GM10248 (cell line): ENCODE measurements at places on chromosomes 16 and 17.

DNA sequence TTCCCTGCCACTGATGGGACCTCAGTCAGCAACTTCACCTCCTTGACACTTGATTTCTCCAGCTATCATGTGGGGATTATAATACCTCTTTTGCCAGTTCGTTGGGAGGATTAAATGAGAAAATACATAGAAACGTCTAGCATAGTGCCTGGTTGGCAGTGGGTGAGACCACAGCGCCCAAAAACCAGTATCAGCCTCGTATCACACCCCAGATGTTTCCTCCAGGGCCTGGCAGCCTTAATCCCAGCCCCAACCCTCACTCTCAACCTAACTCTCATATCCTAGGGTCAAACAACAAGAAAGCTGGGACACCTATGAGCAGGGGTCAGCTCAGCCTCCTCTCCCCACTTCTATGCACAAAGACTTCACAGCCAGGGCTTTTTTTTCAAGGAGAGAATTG lies 14.0 kb upstream of the C16orf78 start:
- no peak for DNase-seq

DNA sequence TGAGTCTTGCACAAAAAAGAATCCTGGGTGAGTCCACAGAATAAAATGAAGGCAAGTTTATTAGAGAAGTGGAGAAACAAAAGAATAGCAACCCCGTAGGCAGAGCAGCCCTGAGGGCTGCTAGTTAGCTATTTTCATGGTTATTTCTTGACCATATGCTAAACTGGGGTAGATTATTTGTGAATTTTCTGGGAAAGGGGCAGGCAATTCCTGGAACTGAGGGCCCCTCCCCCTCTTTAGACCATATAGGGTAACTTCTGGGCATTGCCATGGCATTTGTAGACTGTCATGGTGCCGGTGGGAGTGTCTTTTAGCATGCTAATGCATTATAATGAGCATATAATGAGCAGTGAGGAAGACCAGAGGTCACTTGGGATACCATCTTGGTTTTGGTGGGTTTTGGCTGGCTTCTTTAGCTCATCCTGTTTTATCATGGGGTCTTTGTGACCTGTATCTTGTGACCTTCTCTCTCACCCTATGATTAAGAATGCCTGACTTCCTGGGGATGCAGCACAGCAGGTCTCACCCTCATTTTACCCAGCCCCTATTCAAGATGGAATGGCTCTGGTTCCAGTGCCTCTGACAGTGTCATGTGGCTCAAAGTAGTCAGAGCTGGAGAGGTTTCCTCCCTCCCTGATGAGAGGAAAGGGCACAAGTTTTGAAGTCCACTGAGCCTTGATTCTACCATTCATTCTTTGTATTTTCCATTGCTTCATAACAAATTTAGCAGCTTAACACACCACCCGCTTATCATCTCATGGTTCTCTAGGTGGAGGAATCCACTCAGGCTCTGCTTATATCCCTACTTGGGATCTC lies 55.7 kb upstream of the LGALS9 start:
- DNase-seq = no peak

- no peak for DNase-seq
These were observed 21.4 kb upstream of the SPACA3 start for GRCh38 chr17:32970281-32970680.

DNA sequence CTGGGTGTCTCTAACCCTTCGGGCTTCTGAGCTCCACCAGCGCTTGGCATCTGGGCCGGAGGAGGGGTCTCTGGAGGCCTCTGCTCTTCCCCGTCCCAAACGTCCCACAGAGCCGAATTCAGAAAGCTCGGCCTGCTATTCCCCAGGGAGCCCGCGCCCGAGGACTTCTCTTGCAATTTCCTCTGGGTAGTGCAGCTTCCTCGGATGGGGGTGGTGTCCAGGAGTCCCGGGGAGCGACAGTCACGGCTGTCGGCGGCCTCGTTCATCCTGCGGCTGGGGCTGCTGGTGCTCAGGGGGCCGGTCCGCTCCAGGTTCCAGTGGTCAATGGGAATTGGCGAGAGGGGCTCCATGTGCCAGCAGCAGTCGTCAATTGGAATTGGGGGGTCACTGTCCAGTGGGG lies 11.8 kb upstream of the NLRC3 start:
- no peak for DNase-seq
